CD4-positive, CD25-positive, alpha-beta regulatory T cell (primary cell): ENCODE measurements at places on chromosomes 2 and 18. TPM values are rescaled to one million over a fixed set of nuclear protein-coding genes. Genes with fewer than 3 reads are reported as not detected.

DNA sequence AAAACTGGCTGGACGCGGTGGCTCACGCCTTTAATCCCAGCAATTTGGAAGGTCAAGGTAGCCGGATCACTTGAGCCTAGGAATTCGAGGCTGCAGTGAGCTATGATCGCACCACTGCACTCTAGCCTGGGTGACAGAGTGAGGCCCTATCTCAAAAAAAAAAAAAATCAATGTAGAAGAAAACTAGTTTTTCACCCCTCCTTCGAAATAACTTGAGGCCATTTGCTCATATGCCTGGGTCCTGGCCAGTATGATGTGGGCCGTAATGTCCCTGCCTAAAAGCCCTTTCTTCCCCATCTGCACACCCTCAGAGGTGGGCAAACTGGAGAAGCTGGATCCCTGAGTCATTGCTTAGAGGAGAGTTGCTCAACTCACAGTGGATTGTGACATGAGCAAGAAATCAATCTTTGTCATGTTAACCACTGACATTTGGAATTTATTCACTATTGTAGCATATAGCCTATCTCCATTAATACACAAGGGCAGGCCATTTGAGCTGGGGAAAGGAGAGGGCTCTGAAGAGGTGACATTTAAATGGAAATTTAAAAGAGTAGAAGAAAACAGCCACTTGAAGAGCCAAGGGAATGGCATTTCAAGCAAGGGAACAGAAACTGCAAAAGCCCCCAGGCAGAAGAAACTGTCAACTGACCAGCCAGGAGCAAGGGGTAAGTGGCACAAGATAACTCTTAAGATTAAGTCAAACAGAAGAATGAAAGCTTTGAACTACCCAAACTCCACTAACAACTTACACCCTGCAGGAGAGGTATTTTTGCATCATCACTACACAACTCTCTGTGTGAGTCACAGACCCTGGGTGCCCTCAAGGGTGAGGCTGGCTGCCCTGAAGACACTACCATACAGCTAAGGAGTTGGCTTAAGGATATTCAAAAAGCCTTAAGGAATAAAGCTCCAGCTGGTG lies 7.6 kb upstream of the METTL21A start:
- no peak for DNase-seq

DNA sequence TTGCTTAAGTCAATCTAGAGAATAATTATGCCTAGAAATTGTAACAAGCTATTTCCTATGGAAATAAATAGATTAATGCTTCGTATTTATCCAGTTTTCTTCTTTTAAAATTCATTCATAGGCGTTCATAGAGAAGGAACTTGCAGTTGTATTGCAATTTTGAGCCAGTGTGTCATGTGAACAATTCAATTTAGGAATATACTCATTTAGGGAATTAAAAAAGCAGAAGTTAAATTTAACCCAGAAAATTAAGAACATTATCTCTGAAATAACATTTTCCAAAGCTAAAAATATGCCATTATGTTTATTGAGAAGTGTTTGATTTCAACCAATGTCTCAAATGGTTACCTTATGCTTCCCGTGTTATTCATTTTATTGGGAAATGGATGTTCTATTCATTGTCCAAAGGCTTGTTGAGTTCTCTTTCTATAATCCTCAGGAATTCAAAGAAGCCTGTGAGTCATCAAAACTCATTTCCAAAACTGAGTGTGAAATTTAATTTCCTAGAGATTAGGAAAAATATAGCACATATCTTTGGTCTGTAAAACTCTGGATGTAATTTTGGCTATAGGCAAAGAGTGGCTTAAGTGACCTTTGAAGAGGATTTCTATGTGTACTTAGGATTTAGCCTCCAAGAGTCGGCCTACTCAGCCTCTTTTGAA lies 99.7 kb downstream of the SLC8A1 start:
- DNase-seq: no peak

Gene BCL2
- 27.9 TPM for polyA plus RNA-seq

- DNase-seq: no peak
Measured at GRCh38 chr2:112680666-112681101, 34.9 kb downstream of the SLC20A1 start.

DNA sequence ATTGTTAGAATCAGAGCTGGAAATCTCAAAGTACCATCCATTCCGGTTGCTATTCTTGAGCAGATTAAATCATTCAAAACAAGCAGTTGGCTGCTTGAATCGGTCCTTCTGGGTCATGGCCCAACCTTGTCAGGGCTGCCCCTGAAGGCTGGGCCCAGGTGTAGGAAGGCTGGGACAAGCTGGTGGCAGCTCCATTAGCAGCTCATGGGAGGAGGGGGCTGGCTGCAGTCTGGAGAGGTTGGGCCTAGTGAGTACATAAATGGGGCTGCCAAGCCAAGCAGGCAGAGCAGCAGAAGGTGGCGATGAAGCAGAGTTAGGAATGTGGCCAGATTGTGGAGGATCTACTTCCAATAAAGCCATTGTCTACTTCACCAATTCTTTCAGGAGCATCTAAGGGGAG lies 81.4 kb downstream of the ADCYAP1 start:
- DNase-seq: no peak

Gene COPS8
- polyA plus RNA-seq: 68.9 TPM

Gene COL4A3
- not detected for polyA plus RNA-seq

- DNase-seq: no peak
Measured at GRCh38 chr2:239188536-239188935, 212.3 kb downstream of the HDAC4 start.

- no peak for DNase-seq
Measured at GRCh38 chr2:83461135-83461534, 997.9 kb downstream of the SUCLG1 start.

Gene DNAJC5G
- polyA plus RNA-seq: not detected

DNA sequence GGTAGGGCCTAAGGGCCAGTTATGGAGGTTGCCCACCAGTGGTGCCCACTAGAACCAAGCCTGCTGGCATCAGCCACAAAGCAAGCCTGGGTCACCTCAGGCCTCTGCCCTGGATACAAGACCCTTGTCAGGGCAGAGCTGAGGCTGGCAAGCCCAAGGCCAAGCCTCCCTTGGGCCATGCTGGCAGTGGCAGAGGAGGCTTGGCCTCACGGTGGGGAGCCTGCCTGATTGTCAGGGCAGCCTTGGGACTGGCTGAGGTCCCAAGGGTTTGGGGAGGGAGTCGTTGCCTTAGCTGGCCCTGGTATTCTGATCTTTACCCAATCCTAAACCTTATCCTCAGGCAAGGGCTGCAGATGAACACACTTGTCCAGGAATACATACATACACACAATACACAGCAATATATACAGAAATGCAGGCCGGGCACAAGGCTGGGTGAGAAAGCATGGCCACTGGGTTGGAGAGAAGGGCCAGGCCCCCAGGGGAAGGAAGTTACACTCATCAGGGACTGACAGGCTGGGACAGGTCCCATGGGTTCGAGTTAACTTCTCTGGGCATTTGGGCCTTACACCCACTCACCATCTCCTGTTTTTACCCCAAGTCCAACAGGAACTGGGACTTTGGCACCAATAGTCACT lies 21.0 kb downstream of the CCT7 start:
- no peak for DNase-seq
